ENCODE measurements at places on chromosomes 2 and 18. TPM values are rescaled to one million over a fixed set of nuclear protein-coding genes. Genes with fewer than 3 reads are reported as not detected.

Gene MCM6
- 15.9 TPM for total RNA-seq

Gene SOWAHC
- 0.23 TPM for total RNA-seq

DNA sequence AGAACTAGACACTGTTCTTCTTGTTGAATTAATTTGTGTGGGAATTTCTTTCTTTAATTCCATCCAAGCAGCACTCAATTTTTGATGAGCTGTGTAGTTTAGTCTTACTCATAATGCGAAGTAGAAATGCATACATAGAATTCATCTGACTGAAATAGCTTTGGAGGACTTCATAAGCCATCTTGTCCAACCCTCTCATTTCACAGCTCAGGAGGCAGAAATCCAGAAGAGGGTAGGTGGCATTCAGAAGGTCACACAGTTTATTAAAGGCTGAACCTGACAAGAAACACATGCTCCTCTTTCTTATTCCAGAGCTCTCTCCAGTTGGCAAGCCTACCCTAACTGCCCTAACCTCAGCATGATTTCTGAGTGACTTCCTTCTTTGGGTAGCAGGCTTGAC lies 169.2 kb upstream of the NOSTRIN start:
- H3K36me3 ChIP-seq, result no peaks in the 10 kb centered on the region
- DNase-seq, result no peak
- no peak overlapping the region for H3K4me3 ChIP-seq
- H3K27ac ChIP-seq, result no peak overlapping the region

DNA sequence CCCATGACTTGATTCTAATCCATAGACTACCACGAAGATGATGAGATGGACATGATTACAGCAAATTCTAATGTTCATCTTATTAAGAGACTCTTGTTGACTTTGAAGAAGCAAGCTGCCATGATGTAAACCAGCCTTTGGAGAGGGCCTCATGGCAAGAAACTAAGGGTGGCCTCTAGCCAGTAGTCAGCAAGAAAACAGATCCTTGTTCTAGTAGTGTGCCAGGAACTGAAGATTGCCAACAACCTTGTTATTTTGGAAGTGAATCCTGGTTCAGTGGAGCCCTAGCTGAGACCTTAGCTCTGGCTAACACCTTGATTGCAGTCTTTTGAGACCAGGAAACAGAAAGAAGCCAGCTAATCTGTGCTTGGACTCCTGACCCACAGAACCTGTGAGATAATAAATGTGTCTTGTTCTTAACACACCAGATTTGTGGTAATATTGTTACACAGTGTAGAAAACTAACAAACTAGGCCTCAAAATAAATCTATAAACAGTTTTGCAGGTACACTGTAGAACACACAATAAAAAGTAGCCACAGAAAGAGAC lies 10.0 kb downstream of the PHOSPHO2 start:
- no peaks in the 10 kb centered on the region for H3K4me1 ChIP-seq
- no peak overlapping the region for H3K27ac ChIP-seq
- no peak overlapping the region for H3K4me3 ChIP-seq
- no peak for DNase-seq
- no peaks in the 10 kb centered on the region for H3K27me3 ChIP-seq

- no peak overlapping the region for H3K4me3 ChIP-seq
- DNase-seq, result no peak
- H3K36me3 ChIP-seq, result no peaks in the 10 kb centered on the region
- peaks cover 19% of the 10 kb centered on the region for H3K4me1 ChIP-seq
- H3K27ac ChIP-seq, result no peak overlapping the region
Measured at GRCh38 chr2:101770726-101771125, 73.2 kb downstream of the MAP4K4 start.

DNA sequence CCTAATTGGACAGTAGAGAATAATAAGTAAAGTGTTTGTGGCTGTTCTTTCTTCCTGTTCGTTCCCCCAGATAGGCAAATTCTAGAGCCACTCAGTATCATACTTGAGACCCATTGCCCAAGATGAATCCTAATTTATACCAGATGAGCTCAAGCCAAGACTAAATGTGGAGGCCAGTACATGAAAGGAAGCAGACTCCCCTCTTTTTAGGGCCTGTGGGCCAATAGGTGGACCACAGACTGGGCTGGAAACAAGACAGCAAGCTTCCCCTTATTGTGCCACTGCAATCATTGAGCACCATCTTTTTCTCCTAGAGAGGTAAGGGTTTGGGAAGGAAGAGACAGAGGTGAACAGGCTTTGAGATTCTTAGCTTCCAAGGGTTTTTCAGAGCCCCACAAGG lies 141.9 kb downstream of the MGAT5 start:
- H3K4me3 ChIP-seq, result no peak overlapping the region
- no peaks in the 10 kb centered on the region for H3K27me3 ChIP-seq
- no peaks in the 10 kb centered on the region for H3K36me3 ChIP-seq

- peaks cover 59% of the 10 kb centered on the region for H3K36me3 ChIP-seq
- no peak overlapping the region for H3K27ac ChIP-seq
- peaks cover 19% of the 10 kb centered on the region for H3K4me1 ChIP-seq
- no peaks in the 10 kb centered on the region for H3K27me3 ChIP-seq
- H3K4me3 ChIP-seq, result no peak overlapping the region
Measured at GRCh38 chr18:45940724-45941123, 26.4 kb downstream of the EPG5 start.

GRCh38 chr2:10162586-10163497 lies 40.3 kb downstream of the RRM2 start:
- H3K27ac ChIP-seq, result no peak overlapping the region
- DNase-seq, result peak; percentile 33
- H3K4me3 ChIP-seq, result no peak overlapping the region
